ENCODE measurements at places on chromosomes 11 and 22. TPM values are rescaled to one million over a fixed set of nuclear protein-coding genes. Genes with fewer than 3 reads are reported as not detected.
A peak's percentile ranks its signal among the peaks of the same experiment; 100 is the strongest.

Gene PLCB3
- total RNA-seq = 10.4 TPM

Gene CCND1
- total RNA-seq = 52.3 TPM

Gene SOX6
- 26.5 TPM for total RNA-seq

DNA sequence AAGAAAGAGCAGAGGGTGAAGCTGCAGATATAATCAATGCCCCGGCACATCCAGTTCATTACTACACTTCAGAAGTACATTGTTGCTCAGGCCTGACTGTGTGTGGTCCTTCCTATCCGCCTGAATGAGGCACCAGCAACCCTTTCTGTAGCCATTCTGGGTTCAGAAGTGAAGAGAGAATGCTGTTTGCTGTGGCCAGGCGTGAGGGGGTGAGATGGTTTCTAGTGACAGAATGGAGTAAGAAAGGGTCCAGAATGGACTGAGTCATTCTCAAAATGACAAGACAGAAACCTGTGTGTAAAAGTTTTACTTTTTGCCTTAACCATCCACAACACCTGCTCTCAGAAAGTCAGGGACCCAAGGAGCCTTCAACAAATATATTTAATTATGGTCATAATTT, 334.8 kb downstream of the GUCY1A2 start:
- DNase-seq = no peak
- H3K36me3 ChIP-seq = no peaks in the 10 kb centered on the region
- no peak overlapping the region for H3K4me3 ChIP-seq
- no peaks in the 10 kb centered on the region for H3K27me3 ChIP-seq

- H3K4me3 ChIP-seq = peak overlapping the region; percentile 31
- H3K27me3 ChIP-seq = peaks cover 40% of the 10 kb centered on the region
- peaks cover 7% of the 10 kb centered on the region for H3K36me3 ChIP-seq
Measured at GRCh38 chr22:38080850-38081635, 2.9 kb downstream of the SLC16A8 start.

- no peak overlapping the region for H3K27ac ChIP-seq
- peaks cover 74% of the 10 kb centered on the region for H3K4me1 ChIP-seq
- DNase-seq = no peak
- no peak overlapping the region for H3K4me3 ChIP-seq
- no peaks in the 10 kb centered on the region for H3K27me3 ChIP-seq
Measured at GRCh38 chr11:125379565-125379964, 116.5 kb downstream of the FEZ1 start.

DNA sequence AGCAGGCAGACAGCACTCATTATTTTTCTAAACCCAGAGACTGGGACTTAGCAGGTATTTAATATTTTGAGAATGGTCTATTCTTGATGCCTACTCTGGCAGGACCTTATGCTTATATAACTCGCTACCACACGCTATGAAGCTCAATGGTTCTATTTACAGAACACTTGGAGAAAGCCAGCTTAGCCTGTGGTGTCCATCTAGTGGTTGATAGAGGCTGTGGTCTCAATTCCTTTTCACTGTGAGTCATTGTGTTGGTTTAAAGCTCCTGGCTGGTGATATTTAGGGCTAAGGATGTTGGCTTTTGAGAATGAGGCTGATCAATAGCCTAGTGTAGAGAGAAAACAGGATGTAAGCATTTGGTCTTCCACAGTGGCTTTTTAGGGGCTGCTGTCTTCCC, 206.4 kb downstream of the DBX1 start:
- H3K4me3 ChIP-seq = no peak overlapping the region
- peak; percentile 39 for DNase-seq
- H3K36me3 ChIP-seq = peaks cover 14% of the 10 kb centered on the region

- no peaks in the 10 kb centered on the region for H3K27me3 ChIP-seq
- no peaks in the 10 kb centered on the region for H3K4me1 ChIP-seq
- DNase-seq = no peak
- H3K4me3 ChIP-seq = no peak overlapping the region
- H3K27ac ChIP-seq = no peak overlapping the region
Measured at GRCh38 chr11:102382384-102382783, 35.4 kb downstream of the BIRC2 start.

DNA sequence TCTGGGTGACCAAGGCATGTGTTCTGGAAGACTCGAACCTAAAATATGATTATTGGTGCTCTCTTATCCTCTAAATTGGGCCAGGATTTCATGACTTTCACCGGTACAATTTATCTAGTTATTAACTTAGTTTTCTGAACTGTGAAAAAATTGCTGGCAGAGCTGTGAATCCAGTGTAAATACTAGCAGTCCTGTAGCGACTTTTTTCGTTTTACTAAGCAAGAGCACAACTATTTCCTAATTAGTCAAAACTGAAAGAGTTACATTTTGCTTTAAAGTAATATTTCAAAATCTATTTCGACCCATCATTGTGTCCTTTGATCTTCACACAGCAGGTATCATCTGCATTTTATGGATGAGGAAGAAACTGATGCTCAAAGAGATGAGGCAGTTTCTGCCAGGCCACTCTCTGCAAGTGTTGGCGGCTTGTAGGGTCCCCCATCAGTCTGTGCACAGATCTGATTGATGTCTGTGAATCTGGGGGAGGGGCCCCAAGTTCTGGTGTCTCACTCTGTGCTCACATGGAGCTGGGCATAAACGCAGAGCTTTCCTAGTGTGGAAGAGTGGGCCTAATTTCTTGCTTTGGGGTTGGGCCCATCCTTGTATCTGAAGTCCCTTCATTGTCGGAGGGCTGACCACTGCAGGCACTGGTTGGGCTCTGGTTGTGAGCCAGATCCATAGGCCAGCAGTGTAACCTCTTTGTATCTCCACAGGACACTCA, 1.4 kb upstream of the TRMT2A start:
- H3K4me1 ChIP-seq = peaks cover 34% of the 10 kb centered on the region
- DNase-seq = no peak
- H3K4me3 ChIP-seq = peak overlapping the region; percentile 82
- H3K36me3 ChIP-seq = peaks cover 62% of the 10 kb centered on the region
- no peaks in the 10 kb centered on the region for H3K27me3 ChIP-seq
- H3K27ac ChIP-seq = peak overlapping the region; percentile 72

- no peaks in the 10 kb centered on the region for H3K27me3 ChIP-seq
- no peak overlapping the region for H3K27ac ChIP-seq
- no peak overlapping the region for H3K4me3 ChIP-seq
- no peaks in the 10 kb centered on the region for H3K36me3 ChIP-seq
- no peaks in the 10 kb centered on the region for H3K4me1 ChIP-seq
Measured at GRCh38 chr11:30436801-30437200, 113.9 kb downstream of the ARL14EP start.

- H3K4me3 ChIP-seq = no peak overlapping the region
Measured at GRCh38 chr11:11975201-11976092, 33.0 kb downstream of the DKK3 start.

DNA sequence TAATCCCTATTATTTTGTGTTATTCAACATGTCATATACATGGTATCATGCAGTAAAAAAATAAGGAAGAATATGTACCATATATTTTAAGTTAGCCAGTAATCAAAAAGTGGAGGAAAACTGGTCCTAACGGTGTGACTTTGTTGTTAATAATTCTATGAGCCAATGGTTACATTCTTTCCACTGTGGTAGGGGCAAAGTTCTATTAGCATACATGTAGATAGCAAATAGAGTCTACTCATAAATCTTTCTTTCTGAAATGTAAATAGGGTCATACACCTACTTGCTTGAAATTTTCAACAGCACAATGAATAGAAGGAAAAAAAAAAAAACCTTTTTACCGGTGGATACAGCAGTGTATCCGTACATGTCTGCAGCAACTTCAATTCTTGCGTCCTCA, 364.8 kb downstream of the RAB38 start:
- DNase-seq = no peak
- no peak overlapping the region for H3K27ac ChIP-seq
- H3K27me3 ChIP-seq = no peaks in the 10 kb centered on the region
- no peaks in the 10 kb centered on the region for H3K36me3 ChIP-seq

GRCh38 chr11:68942095-68942620, 38.5 kb downstream of the IGHMBP2 start:
- DNase-seq = peak; percentile 54
- peaks cover 3% of the 10 kb centered on the region for H3K4me1 ChIP-seq
- H3K4me3 ChIP-seq = no peak overlapping the region
- peak overlapping the region; percentile 3 for H3K27ac ChIP-seq
- H3K27me3 ChIP-seq = no peaks in the 10 kb centered on the region
- H3K36me3 ChIP-seq = peaks cover 41% of the 10 kb centered on the region

DNA sequence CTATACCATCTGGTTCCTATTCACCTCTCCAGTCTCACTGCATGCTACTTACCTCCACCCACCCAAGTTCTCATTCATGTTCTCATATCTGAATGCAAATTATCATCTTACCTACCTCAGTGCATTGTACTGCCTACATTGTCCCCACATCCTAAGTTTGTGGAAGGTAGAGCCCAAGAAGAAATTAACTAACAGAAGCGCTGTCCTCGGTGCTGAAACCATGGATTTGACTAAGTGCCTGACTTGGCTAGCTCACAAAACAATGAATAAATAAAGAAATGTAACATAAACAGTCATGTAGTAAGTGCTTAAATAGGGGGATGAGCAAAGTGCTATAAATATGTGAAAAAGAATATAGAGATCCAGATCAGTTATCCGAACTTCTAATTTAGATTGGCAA, 63.2 kb downstream of the GRIA4 start:
- no peaks in the 10 kb centered on the region for H3K4me1 ChIP-seq
- no peak overlapping the region for H3K27ac ChIP-seq
- DNase-seq = peak; percentile 81
- no peaks in the 10 kb centered on the region for H3K27me3 ChIP-seq

- peak; percentile 89 for DNase-seq
- no peaks in the 10 kb centered on the region for H3K27me3 ChIP-seq
- no peak overlapping the region for H3K4me3 ChIP-seq
- H3K27ac ChIP-seq = peak overlapping the region; percentile 87
- no peaks in the 10 kb centered on the region for H3K36me3 ChIP-seq
- H3K4me1 ChIP-seq = peaks cover 36% of the 10 kb centered on the region
Measured at GRCh38 chr22:29225422-29226090, 19.9 kb downstream of the EMID1 start.

DNA sequence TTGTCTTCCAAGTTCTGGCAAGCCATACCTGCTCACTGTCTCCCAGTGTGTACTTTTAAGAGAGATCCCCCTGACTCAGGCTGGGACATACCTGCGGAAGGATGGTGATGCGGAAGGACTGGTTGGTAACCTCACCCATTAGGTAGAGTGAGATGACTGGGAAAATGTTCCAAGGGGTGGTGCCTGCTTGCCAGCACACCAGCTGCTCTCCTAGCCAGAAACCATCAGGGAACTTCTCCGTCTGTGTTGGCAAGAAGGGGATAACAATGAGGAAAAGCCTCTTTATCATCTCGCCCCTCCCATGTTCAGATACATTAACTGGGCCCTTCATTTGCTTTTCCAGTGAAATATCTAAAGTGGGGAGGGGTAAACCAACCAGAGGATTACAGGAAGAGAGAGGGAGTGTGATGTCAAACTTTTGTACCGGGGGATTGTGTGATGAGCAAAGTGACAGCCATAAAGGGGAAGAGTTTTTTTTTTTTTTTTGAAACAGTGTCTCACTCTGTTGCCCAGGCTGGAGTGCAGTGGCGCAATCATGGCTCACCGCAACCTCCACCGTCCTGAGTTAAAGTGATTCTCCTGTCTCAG, at the start of gene BACE1-AS:
Gene BACE1-AS, plus strand, starts transcription at position 538 of the 588 bp plus-strand sequence.
- no peaks in the 10 kb centered on the region for H3K27me3 ChIP-seq
- no peak within 1 kb of the TSS for H3K4me3 ChIP-seq
- DNase-seq = no peak
- no peaks in the 10 kb centered on the region for H3K4me1 ChIP-seq
- H3K36me3 ChIP-seq = peaks cover 66% of the 10 kb centered on the region
- H3K27ac ChIP-seq = no peak within 1 kb of the TSS

GRCh38 chr11:131146827-131147490, 223.5 kb upstream of the NTM start:
- H3K36me3 ChIP-seq = no peaks in the 10 kb centered on the region
- peaks cover 3% of the 10 kb centered on the region for H3K4me1 ChIP-seq
- no peaks in the 10 kb centered on the region for H3K27me3 ChIP-seq
- DNase-seq = peak; percentile 11
- no peak overlapping the region for H3K27ac ChIP-seq
- no peak overlapping the region for H3K4me3 ChIP-seq

All from muscle of leg (tissue), 16 donors.